ENCODE measurements at places on chromosomes 3 and 15.

DNA sequence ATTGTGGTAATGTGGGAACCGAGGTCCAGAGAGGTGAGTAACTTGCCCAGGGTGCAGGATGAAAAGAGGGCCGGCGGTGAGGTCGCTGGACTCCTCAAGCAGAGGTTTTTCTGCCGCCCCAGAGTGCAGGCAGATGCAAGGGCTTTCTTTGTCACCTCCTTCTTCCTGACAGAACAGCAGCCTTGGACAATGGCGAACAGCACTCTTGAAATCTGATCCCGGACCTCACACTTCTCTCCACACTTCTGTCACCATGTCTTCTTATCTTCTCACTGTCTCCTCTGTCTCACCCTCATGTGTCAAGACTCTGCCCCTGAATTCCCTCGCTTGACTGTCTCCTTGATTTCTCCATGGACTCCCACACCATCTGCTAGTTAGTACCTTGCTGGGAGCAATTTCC, 15.4 kb upstream of the VPS8 start:
- DNase-seq: no peak

- DNase-seq: no peak
These were observed 888 bp downstream of the TMOD3 start for GRCh38 chr15:51830276-51830806.

DNA sequence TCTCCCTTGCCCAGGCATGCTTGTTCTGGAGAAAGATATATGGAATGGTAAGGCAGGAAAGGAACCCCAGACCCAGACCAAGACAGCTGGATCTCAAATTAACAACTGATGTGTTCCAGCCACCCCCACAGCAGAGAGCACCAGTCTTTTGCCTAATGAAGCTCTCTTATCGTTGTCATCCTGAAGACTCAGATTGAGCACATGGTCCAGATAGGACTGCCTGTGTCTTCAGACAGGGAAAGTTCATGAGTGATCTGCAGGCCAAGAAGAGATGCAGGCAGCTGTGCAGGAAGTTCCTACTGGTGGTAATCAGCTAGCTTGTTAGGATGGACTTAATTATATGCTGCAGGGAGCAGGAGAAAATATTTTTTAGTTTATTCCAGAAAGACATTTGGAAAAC, 53.3 kb downstream of the PPP2R3A start:
- DNase-seq: no peak

DNA sequence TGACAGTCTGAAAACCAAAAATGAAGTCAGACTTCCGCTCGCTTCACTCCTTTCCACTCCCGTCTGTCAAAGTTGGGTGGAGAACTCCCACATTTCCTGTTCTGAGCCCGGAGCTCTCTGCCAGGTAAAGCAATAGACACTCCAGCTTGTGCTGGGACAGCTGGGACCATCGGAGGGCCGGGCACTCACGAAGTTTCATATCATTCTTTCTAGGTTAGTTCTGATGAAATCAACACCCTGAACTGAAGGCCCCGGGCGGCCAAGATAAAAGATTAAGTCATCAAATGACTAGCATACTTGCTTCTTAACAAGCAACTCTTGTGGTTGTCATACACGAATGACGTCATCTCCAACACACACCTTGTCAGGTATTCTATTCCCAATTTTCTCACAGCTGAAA, 42.1 kb downstream of the MAGI1 start:
- no peak for DNase-seq

DNA sequence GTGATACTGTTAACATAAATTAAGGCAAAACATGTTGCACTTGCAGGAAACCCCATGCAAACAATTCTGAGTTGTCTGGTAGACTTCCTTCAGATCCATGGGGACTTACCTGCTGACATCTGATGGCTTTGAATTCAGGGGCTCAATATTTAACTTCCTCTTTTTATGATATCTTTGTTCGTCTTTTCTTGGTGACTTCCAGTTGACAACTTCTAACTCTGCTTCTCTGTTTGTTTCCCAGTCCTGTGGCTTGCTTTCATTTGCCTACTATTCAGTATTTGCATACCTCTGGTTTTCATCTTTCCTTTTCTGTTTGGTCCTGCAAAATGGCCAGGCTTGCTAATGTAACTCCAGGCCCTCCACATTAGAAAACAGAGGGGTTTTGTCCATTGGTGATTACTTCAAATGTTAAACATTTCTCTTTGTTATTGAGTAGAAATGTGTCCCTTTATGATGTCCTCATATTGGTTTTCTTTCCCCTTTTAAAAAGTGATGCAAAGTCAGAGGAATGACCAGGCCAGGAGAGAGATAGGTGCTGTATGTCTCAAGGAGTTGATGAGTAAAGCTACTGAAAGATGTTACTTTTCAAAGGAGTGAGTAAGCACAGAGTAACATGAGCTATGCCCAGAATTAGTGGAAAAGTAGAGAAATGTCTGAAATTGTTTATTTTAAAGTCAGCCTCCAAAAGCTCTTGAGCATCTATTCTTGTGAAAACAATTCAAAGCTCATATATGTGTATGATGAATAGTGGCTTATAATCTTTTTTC, 335.9 kb downstream of the LPP start:
- DNase-seq: no peak

DNA sequence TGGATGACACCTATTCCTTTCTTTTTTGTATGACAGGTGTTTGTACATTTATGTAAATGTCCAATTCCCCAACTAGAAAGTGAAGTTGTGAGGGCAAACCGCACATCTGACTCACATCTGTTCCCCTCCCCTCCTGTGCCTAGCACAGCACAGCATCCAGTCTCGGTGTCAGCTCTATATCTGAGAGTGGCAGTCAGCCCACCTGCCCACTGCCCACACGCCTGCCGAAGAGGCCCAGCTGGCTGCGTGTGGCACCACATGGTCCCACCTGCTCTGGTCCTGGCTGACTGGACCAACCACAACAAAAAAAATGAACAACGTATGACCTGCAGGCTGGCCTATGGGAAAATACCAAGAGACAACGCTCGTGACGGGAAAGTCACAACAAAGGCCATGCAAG, 62.8 kb downstream of the XXYLT1 start:
- DNase-seq: no peak

DNA sequence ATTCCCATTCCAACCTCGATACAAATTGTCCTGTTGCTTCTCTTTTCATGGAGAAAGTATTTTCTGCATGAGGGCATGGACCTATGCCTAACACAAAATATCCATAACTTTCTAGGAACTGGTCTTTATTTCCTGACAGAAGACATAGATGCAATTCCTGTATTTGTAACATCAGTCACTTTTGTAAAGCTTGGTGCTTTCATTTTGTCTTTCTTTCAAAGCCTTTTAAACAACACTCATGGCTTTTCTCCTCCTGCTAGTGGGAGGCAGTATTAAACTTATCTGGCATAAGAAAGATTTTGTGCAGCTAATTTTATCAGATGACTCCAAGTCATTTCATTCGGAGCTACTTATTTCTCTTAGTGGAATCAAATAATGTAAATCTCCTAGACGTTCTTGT, 616.0 kb downstream of the RBMS3 start:
- DNase-seq: no peak

- no peak for DNase-seq
These were observed 122.6 kb downstream of the IGF1R start for GRCh38 chr15:98770984-98771383.

DNA sequence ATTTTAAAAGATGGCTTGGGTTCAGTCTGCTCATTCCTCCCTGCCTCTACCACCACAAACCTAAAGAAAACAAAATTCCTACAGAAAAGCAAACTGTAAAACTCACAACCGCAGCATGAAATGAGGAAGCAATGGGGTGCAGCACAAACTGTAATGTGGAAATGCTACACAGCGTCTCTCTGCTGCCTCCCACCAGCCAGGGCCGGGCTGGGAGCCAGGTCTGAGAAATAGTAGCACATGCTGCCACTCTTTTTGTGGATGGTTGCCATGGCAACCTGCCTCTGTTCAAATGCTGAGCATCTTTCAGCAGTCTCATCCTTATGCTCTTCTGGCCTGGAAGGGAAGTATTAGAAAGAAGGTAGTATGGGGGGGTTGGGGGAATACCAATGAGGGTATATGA, 55.4 kb downstream of the EOMES start:
- peak; percentile 65 for DNase-seq

GRCh38 chr3:135034291-135034768, 239.3 kb downstream of the EPHB1 start:
- DNase-seq: no peak

DNA sequence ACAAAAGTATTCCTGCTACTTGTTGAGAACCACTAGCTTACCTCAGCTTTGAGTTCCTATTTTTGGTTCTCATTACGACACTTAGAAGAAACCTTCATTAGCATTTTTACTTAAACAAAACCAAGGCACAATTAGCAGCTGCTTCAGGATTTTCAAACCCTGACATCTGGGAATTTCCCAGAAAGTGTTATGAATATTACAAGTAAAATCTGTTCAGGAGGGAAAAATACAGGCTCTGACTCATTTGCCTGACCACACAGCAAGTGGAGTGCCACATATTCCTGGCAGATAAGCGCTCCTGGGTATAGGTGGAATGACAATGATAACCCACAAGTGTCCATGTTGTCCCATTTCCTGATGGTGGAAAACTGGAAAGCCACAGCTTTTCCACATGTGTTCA, 10.3 kb upstream of the RFTN1 start:
- DNase-seq: no peak

DNA sequence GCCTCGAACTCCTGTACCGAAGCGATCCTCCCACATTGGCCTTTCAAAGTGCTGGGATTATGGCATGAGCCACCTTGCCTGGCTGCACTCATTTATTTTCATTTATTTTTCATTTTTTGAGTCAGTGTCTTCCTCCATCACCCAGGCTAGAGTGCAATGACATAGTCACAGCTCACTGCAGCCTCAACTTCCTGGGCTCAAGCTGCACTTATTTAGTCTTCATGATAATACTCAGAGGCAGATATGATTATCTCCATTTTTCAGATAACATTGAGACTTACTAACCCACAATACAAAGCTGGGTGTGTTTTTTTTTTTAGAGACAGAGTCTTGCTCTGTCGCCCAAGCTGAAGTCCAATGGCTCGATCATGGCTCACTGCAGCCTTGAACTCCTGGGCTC, 10.0 kb downstream of the PRKCI start:
- DNase-seq: no peak

- no peak for DNase-seq
These were observed 164.5 kb downstream of the ZMAT3 start for GRCh38 chr3:178907081-178907480.

DNA sequence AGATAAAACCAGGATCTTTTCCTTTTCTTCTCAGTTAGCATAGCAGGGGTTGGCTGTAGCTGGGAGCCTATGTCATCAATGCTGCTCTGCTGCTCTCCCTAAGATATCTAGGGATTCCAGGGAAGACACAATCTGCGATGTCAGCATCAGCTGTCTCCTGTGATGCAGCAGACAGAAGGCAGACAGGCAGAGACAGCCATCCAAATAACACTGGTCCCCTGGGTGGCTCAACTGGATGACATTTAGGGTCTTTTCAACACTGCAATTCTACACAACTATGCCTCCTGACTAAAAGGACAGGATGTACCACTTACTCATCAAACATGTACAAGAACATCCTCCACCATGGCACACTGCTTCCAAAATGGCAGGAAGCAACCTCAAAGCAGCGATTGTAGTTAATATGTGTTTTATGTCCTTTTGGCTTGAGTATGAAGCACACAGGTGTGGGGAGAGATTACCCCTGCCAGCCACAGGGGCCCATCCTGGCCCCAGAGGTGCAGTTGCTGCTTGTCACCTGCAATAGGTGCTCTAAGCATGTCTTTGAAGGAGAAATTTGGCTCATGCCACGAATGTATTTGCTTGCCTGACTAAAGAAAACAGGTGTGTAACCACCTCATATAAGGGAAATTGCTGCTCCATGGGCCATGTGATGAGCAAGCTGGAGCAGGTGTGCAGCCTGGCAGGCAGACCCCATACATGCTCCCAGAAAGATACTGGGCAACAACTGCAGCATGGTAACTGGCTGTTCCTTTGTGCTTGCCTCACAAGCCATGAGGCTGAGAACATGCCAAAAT, 357.8 kb downstream of the VPS13C start:
- DNase-seq: no peak

GRCh38 chr3:7646851-7647250, 785.9 kb downstream of the GRM7 start:
- no peak for DNase-seq

DNA sequence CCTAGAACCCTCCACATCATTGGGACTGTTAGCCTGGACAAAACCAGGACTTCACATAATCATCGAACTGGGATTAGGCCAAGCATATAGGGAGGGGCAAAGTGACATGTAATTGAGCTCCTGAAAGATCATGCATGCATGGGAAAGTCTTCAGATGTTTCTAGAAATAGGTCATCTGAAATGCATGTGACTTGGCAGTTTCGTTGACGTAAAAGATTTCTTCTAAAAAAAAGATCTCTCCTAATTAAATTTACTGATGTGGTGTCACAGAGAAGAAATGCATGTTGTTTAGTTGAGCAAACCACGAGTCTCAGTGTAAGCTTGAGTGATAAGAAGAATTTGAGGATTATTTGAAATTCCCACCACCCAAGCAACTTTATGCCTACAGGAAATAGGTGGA, 70.0 kb upstream of the LIMD1 start:
- no peak for DNase-seq

DNA sequence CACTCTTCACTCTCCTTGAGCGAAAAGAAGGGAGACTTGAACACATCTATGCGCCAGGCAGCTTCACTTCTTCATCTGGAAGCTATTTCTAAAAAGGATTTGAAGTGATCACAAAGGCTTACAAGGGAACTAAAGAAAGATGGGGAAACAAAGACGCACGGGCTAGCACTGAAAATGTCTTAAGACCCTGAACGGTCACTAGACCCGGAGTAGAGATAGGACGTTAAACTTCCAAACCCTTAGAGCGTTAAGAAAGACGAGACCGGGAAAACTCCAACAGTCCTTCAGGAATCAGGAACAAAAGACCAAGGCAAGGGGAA, 47.5 kb upstream of the EPHB3 start:
- no peak for DNase-seq

- DNase-seq: no peak
These were observed 608.1 kb upstream of the UBE2E2 start for GRCh38 chr3:22594990-22595389.

DNA sequence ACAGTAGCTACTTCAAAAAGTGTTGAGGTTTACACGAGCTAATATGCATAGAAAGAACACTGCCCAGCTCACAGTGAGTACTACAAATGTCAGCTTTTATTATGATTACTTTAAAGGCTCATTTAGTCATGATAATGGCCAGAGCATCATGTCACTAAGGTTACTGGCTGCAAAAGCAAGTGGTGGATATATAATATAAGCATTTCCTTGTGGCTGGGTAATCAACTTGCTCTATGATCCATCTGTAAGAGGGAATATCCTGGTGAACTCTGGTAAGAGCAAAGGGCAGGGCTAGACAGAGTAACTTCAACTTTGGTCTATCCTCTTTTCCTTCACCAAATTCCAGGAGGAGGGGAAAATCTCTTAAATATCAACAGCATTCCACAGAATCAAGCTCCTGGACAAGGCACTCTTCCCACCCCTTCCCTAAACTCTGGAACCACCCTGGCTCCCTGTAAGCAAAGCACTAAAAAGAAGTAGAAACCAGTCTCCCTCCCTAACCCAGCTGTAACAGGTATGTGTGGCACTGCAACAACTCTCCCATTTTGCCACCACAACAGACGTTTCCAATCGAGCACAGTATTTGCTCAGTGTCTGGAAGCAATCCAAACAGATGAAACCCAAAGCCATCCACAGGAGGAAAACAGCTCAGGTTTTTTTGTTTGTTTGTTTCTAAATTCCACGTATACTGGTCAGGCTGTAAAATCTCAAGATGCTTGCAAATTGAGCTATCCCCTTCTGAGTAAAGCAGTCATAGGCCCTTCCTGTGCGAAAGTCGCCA, 13.4 kb downstream of the B4GALT4 start:
- DNase-seq: no peak

- no peak for DNase-seq
These were observed 151.4 kb upstream of the BCL6 start for GRCh38 chr3:187896646-187897045.

Data from hippocampal formation (tissue), 2 donors.